ENCODE measurements at places on chromosomes 3 and 15.

- DNase-seq, result no peak
Measured at GRCh38 chr15:59169251-59169708, 37.4 kb upstream of the LDHAL6B start.

DNA sequence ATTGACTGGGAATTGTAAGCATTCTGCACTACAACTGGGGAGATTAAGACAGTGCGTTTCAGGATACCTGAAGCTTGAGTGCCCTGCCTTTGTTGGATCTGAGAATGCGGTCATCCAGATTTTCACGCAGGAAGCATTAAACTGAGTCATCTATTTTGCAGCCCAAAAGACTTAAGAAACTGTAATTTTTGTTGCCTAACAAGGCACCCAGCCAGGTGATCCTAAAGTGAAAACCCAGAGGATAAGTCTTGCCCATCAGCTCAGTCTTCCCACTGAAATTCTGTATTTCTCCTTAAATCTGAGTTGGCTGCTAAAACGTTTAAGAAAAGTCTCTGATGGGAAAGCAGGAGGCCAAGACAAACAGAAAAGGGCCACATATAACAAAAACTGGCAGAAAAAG is 242.5 kb upstream of the TMCO5A start:
- no peak for DNase-seq

- no peak for DNase-seq
Measured at GRCh38 chr3:178663201-178663934, 127.1 kb downstream of the KCNMB2 start.

- DNase-seq, result no peak
Measured at GRCh38 chr15:76588811-76589747, 252.5 kb downstream of the ISL2 start.

- DNase-seq, result no peak
Measured at GRCh38 chr3:185734725-185735096, 90.1 kb downstream of the IGF2BP2 start.

GRCh38 chr15:77400258-77400657 is 19.6 kb downstream of the PEAK1 start:
- DNase-seq, result no peak
